Stimulated activated CD8-positive, alpha-beta memory T cell treated with anti-CD3 and anti-CD28 coated beads, Interleukin-4, amount 100 ng/mL, for 1 hour (primary cell): ENCODE measurements at places on chromosomes 3 and 15.

- DNase-seq = no peak
Observed at GRCh38 chr3:46132565-46132964, 75.5 kb downstream of the CCR1 start.

DNA sequence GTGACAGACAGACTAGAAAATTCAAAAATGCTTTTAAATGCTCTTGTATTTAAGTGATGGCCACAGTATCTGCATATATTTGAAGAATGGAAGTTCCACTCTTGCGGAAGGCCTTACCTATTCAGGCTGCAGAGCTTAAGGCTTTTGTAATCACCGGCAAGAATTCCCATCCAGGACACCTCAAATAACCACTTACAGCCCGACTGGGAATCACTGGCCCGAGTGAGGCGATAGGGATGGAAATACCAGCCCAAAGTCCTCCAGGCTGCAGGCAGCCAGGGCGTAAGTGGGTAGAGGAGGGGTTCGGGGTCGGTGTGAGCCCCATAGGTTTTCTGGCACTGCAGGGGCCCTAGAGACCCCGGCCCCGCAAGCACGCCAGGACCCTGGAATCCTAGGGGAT lies 9.5 kb downstream of the CMTM7 start:
- DNase-seq = no peak

GRCh38 chr3:161559177-161559998 lies 62.8 kb downstream of the OTOL1 start:
- no peak for DNase-seq

DNA sequence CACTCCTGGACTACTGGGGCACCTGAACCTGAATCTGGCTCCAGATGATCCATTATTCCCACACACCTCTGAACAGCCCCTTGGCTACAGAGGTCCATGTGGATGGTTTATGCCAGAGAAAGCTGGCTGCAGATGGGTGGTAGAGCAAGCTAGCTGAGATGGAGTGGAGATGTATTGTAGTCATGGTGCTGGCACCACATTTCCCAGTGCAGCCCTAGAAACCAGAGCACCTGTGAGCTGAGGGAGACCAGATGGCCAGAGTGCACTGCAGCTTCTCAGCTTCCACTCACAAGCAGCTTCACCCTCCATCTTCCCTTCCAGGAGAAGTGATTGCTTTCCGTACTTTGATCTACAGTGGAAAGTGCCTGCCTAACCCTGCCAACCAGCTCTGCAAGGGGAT lies 29.9 kb downstream of the RBP1 start:
- no peak for DNase-seq
